ENCODE measurements at places on chromosomes 3 and 15. TPM values are rescaled to one million over a fixed set of nuclear protein-coding genes. Genes with fewer than 3 reads are reported as not detected.
A peak's percentile ranks its signal among the peaks of the same experiment; 100 is the strongest.

DNA sequence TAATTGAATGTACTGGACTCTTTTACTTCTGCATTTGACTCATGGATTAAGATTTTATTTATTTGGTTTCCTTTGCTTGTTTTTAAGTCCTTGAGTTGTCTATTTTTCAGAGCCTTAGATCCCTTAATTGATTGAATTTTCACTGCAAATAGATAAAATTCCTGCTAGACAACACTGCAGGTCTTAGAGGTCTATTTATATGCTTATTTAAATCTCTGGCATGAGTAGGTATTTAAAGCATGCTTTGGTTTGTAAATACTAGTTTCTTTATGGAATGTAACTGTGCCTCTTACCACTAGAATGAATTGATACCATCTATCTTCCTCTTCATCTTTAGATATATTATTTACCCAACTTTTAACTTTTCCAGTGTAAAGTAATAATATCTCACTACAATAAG is 20.0 kb downstream of the PLSCR5 start:
- H3K27me3 ChIP-seq = no peaks in the 10 kb centered on the region
- no peak overlapping the region for H3K27ac ChIP-seq
- no peak for DNase-seq
- H3K4me1 ChIP-seq = no peaks in the 10 kb centered on the region

- H3K4me3 ChIP-seq = no peak overlapping the region
- H3K4me1 ChIP-seq = peaks cover 8% of the 10 kb centered on the region
- no peaks in the 10 kb centered on the region for H3K36me3 ChIP-seq
- H3K27ac ChIP-seq = no peak overlapping the region
Measured at GRCh38 chr3:72259755-72260587, 475.0 kb upstream of the PROK2 start.

DNA sequence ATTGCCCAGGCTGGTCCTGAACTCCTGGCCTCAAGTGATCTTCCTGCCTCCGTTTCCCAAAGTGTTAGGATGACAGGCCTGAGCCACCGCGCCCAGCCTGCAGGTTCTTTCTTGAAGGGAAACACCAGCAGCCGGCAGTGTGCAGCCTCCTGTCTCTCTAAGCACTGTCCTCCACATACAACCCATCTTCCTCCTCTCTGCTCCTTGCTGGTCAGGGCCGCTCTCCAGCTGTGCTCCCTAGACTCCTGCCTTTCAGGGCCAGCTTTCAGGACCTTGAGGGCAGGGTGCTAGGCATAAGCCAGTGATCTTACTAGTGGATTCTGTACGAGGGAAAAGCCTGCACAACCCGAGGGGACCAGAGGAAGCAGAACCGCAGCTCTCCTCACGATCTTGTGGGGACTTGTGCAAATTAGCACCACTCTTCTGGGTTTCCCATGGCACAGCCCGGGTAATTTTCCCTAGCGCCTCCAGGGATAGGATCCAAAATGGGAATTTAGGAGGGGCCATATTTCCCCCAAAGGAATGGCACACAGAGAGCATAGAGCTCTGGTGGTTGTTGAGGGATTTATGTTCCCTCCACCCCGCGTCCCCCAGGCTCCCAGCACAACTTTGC is 18.2 kb upstream of the CORO2B start:
- no peaks in the 10 kb centered on the region for H3K36me3 ChIP-seq
- no peak overlapping the region for H3K4me3 ChIP-seq
- peaks cover 46% of the 10 kb centered on the region for H3K27me3 ChIP-seq

- DNase-seq = no peak
- no peaks in the 10 kb centered on the region for H3K27me3 ChIP-seq
- H3K4me3 ChIP-seq = no peak overlapping the region
- H3K36me3 ChIP-seq = peaks cover 46% of the 10 kb centered on the region
- peak overlapping the region; percentile 23 for H3K27ac ChIP-seq
Measured at GRCh38 chr15:74424901-74425528, 8.7 kb downstream of the SEMA7A start.

GRCh38 chr3:59319442-59319841 is 269.6 kb upstream of the CFAP20DC start:
- H3K4me3 ChIP-seq = no peak overlapping the region
- no peak for DNase-seq
- no peaks in the 10 kb centered on the region for H3K4me1 ChIP-seq
- H3K27me3 ChIP-seq = no peaks in the 10 kb centered on the region

- no peaks in the 10 kb centered on the region for H3K27me3 ChIP-seq
- H3K4me3 ChIP-seq = no peak overlapping the region
- DNase-seq = no peak
- H3K27ac ChIP-seq = no peak overlapping the region
- peaks cover 12% of the 10 kb centered on the region for H3K4me1 ChIP-seq
Measured at GRCh38 chr3:136184703-136185102, 11.4 kb downstream of the MSL2 start.

Gene STRIT1
- not detected for total RNA-seq

Gene ZNF717
- 8.2 TPM for total RNA-seq
